ENCODE measurements at places on chromosomes 1 and 21.
A peak's percentile ranks its signal among the peaks of the same experiment; 100 is the strongest.

DNA sequence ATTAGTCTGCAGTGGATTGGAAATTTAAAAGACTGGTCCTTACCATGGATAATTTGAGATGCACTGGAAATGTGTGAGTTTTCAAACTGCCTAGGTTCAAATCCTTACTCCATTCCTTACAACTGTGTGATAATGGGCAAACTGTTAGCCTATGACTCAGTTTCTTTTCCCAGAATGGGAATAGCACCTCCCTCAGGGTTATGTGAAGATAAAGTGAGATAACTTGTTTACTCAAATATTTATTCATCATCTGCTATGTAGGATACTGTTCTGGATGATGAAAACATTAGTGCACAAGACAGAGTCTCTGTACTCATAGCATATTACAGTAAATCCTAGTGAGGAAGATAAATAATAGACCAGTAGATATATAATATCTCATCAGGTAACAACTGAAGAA is 28.6 kb downstream of the LRIG2 start:
- peak; percentile 5 for DNase-seq

GRCh38 chr1:115164484-115164883 is 75.2 kb upstream of the TSPAN2 start:
- DNase-seq: no peak

GRCh38 chr1:72178266-72178665 is 104.1 kb downstream of the NEGR1 start:
- DNase-seq: peak; percentile 42

- DNase-seq: peak; percentile 74
Measured at GRCh38 chr1:14826172-14826636, 227.7 kb downstream of the KAZN start.

GRCh38 chr1:55696891-55697290 is 481.7 kb upstream of the USP24 start:
- peak; percentile 51 for DNase-seq

DNA sequence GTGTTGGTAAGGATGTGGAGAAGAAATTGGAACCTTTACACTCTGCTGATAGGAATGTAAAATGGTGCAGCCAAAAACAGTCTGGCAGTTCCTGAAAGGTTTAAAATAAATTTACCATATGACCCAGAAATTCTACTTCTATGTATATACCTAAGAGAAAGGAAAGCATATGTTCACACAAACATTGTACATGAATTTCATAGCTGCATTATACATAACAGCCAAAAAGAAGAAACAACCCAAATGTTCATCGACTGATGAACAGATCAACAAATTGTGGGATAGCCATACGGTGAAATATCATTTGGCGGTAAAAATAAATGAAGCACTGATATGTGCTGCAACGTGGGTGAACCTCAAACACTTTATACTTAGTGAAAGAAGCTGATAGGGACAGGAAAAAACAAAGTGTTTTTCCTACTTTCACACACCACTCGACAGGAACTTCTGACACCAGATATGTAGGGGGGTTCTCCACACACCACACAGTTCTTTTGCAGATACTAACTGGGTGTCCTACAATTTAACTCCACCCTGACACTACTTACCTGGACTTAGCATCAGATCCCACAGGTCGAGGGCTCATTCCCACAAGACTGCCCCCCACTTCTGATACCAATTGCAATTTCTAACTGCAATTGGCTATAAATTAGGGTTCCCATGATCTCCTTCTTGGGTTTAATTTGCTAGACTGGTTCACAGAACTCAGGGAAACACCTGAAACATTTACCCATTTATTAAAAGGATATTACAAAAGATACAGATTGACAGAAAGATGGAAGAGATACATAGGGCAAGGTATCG is 35.9 kb upstream of the ZNF326 start:
- no peak for DNase-seq

GRCh38 chr1:1298861-1299685 is 8.7 kb downstream of the ACAP3 start:
- no peak for DNase-seq

DNA sequence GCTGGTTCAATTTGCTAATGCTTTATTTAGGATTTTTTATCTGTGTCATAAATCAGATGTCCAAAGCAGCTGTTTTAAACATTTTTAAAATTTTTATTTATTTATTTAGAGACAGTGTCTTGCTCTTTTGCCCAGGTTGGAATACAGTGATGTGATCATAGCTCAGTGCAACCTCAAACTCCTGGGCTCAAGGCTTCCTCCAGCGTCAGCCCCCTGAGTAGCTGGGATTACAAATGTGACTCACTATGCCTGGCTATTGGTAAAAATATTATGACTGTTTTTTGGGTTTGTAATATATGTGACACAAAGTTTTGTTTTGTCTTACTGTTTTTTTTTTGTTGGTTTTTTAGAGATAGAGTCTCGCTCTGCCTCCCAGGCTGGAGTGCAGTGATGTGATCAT is 11.8 kb downstream of the ZBED6 start:
- DNase-seq: peak; percentile 91

DNA sequence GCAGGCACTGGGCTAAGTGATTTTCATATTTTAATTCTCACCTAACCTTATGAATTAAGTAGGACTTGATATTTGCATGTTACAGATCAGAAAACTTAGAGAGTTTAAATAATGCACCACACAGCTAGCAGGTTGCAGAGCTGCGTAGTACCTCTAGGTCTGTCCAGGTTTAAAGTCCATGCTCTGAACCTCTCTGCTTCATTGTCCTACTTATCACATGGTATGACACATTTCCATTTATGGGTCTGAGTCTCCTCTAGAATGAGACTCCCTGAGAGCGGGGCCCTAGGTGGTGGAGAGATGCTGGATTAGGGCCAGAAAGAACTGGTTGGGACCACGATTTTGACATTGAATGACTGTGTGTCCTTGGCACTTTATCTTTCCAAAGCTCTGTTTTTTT is 102.5 kb upstream of the USP24 start:
- no peak for DNase-seq

- no peak for DNase-seq
Measured at GRCh38 chr1:1115136-1115785, 628 bp downstream of the C1orf159 start.

- DNase-seq: peak; percentile 24
Measured at GRCh38 chr1:62823556-62823955, 39.6 kb downstream of the ATG4C start.

DNA sequence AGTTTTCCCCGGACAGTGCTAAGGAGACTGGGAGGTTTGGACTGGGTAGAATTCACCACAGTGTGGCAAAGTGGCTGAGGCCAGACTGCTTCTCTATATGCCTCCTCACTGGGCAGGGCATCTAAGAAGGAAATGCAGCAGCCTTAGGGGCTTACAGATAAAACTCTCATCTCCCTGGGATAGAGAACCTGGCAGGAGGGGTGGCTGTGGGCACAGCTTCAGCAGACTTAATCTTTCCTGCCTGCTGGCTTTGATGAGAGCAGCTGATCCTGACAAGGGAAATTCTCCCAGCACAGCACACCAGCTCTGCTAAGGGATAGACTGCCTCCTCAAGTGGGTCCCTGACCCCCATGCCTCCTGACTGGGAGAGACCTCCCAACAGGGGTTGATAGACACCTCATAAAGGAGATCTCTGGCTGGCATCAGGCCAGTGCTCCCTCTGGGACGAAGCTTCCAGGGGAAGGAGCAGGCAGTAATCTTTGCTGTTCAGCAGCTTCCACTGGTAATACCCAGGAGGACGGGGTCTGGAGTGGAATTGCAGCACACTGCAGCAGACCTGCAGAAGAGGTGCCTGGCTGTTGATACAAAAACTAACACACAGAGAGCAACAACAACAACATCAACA is 25.2 kb downstream of the KIFAP3 start:
- DNase-seq: no peak

GRCh38 chr1:107251839-107252238 is 111.0 kb downstream of the NTNG1 start:
- DNase-seq: no peak

- peak; percentile 78 for DNase-seq
Measured at GRCh38 chr1:19163261-19163660, 46.8 kb downstream of the UBR4 start.

- no peak for DNase-seq
Measured at GRCh38 chr1:51649593-51650091, 32.8 kb downstream of the OSBPL9 start.

DNA sequence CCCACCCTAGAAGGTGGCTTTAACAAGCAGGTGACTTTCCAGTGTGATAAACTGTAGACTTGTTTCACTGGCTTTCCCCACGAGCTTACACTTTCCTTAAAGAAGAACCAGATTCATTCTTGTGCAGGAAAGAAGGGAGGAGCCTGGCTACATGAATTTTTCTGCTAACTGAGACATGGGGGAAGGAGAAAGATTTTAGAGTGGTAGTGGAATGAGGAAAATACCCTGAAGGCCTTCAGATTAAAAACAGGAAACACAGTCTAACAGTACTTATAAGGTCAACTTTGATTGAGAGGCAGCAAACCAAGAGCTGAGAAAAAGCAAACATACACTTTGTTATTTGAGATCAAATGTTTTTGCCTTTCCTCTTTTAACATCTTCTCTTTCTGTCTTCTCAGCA is 640.9 kb upstream of the PLXNA2 start:
- peak; percentile 11 for DNase-seq

DNA sequence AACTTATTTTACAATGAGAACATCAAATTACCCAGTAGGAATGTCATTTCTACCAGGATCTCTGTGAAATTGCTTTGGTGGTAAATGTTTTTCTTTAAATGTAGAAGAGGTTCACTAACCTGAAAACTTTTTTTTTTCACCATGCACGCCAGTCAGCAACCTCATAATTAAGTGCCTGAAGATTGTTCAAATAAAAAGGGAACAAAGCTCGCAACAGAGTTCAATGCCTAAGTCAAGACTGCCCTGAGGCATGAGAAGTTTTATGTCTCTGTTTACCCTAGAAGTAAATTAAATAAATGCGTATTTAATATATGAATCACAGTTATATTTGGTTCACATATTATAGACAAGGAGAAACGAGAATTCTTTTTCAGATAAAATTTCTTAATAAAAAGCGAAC is 13.8 kb upstream of the SYDE2 start:
- DNase-seq: no peak

DNA sequence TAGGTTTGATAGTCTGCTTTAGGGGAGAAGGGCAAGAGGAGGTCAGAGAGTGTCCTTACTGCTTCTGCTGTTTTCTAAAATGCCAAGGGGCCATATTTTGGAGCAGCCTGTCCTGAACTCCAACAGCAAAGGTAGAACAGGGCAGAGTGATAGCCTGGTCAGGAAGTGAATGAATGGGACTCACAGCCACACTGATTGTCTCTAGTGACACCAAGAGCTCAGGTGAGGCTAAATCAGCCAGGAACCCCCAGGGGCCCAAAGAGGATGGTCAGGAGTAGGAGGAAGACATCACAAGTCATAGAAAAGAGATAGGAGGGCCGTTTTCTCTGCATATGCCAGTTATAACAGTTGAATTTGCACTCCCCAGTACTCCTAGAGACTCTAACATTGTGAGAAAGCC is 97.4 kb upstream of the DUSP10 start:
- DNase-seq: no peak

GRCh38 chr1:39866767-39867166 is 16.5 kb downstream of the TRIT1 start:
- DNase-seq: peak; percentile 80

GRCh38 chr1:94118013-94118412 is 2.9 kb downstream of the ABCA4 start:
- DNase-seq: no peak

DNA sequence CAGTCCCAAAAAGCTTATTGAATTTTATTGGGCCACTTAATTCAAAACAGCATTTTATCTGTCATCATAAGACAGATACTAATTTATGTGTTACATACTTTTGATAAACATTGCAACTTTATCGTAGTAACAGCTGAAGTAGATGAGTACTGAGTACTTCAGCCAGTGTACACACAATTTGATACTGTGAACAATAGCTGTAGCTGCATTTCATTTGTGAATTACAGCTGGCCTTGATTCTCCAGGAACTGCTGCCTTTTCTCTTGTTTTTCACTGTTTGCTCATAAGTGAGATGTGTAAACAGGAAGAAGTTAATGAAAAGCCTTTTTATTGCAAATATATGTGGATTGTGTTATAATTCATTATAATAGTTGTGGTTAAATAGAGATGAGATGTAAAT is 10.2 kb downstream of the UAP1 start:
- DNase-seq: no peak

GRCh38 chr1:10677491-10678391 is 118.7 kb downstream of the CASZ1 start:
- no peak for DNase-seq

- no peak for DNase-seq
Measured at GRCh38 chr1:184870319-184870718, 104.0 kb downstream of the NIBAN1 start.

GRCh38 chr1:147847831-147848230 is 54.8 kb upstream of the GJA8 start:
- DNase-seq: no peak

DNA sequence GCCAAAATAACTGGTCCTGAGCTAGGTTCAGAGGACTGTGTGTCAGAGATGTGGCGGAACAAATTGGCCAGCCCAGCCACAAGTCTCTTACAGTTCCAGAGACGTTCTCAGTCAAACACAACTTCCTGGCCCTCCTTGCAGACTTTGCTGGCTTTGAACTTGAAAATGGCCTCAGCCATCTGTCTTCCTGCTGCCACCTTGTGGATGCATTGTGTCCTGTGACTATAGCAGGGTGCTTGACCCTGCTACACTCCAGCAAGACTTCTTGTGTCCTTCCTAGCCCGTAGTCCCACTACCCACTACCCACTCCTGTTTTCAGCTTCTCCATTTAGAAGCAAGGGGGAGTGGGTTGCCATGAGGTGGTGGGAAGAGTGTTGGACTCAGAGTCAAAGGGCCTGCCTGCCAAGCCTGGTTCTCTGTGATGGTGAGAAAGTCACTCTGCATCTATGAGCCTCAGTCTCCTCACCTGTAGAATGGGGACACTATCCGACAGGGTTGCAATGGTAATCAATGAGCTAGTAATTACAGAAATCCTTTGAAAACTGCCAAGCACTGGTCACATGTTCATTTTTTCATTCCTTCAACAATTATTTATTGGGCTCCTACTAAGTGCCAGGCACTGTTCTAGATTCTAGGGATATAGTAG is 109.9 kb downstream of the IGSF21 start:
- DNase-seq: peak; percentile 27

- no peak for DNase-seq
Measured at GRCh38 chr1:160129046-160129445, 13.5 kb downstream of the ATP1A2 start.

DNA sequence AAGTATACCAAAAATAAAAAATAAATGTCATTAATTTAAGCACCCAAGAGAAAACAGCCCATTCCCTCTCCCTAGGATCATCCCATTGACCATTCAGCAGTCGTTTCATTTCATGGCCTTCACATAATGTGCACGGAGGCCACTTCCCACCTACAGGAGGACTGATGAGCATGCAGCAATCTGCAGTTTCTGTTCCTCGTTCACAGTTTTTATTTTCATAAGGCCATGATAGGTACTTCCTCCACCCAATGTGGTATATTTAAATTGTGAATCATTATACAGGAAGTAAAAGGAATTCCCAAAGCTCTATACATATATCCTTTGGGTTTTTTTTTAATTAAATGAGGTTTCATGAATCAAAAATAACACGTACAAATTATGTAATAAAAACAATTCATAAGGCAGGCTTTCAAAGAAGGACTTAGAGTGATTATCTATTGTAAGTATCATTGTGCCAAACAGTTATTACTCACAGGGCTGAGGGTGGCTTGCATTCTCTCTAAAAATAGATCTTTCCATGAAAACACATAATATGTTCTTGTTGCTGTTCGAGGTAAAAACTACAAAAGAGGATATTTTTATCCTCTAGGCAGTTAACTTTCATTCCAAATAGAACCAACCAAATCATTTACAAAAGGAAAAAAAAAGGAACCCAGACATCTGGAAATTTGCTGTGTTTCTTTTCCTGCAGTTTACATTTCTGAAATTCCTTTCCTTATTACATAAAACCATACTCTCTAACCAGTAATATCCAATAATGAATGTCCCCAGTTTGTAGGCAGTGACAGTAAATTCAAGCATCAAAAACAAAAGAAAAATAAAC is 27.5 kb upstream of the SLC44A3 start:
- peak; percentile 89 for DNase-seq

All from fibroblast of skin of back (primary cell).